ENCODE measurements at places on chromosomes 5 and 9.

GRCh38 chr9:112485574-112485973 is 1.1 kb upstream of the KIAA1958 start:
- H3K4me3 ChIP-seq, result no peak overlapping the region
- H3K36me3 ChIP-seq, result no peaks in the 10 kb centered on the region
- no peak overlapping the region for H3K27ac ChIP-seq
- no peak for DNase-seq
- H3K4me1 ChIP-seq, result peaks cover 5% of the 10 kb centered on the region

GRCh38 chr9:118330191-118330986 is 626.2 kb downstream of the TLR4 start:
- H3K4me3 ChIP-seq, result no peak overlapping the region
- no peak for DNase-seq
- no peaks in the 10 kb centered on the region for H3K27me3 ChIP-seq

GRCh38 chr9:117564839-117565238 is 139.4 kb upstream of the TLR4 start:
- no peak for DNase-seq
- no peak overlapping the region for H3K4me3 ChIP-seq
- no peaks in the 10 kb centered on the region for H3K4me1 ChIP-seq

- no peaks in the 10 kb centered on the region for H3K36me3 ChIP-seq
- H3K27ac ChIP-seq, result peak overlapping the region; percentile 78
- H3K4me3 ChIP-seq, result no peak overlapping the region
These were observed 289.7 kb upstream of the SEMA6A start for GRCh38 chr5:116864157-116864837.

DNA sequence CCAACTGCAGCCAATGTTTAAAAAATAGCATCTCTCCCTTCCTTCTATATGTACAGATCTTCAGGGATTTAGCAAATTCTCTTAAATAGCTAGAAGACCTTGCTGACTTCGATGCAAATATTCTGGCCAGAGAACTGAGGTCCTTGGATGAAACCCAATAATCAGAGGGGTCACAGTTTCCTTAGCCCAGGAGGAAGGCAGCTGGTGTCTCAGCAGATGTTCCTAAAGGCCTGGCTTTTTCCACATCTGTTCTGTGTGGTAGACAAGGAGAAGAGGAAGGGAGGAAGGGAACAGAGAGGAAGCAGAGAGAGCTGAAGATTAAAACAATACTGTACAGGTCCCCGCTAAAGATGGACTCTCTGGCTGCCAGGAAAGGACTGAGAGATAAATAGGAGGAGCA is 33.1 kb downstream of the BOD1 start:
- no peak for DNase-seq
- no peaks in the 10 kb centered on the region for H3K27me3 ChIP-seq
- H3K4me1 ChIP-seq, result peaks cover 5% of the 10 kb centered on the region
- no peaks in the 10 kb centered on the region for H3K36me3 ChIP-seq

DNA sequence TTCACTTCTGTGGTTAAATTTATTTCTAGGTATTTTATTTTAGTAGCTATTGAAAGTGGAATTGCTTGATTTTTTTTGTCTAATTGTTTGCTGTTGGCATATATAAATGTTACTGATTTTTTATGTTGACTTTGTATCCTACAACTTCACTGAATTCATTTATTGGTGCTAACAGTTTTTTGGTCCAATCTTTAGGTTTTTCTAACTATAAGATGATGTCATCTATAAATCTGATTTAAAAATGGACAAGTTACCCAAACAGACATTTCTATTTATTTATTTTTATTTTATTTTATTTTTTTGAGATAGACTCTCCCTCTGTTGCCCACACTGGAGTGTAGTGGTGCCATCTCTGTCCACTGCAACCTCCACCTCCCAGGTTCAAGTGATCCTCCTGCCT is 162.3 kb downstream of the COX7C start:
- H3K27me3 ChIP-seq, result no peaks in the 10 kb centered on the region
- no peak overlapping the region for H3K27ac ChIP-seq
- no peaks in the 10 kb centered on the region for H3K36me3 ChIP-seq
- H3K4me3 ChIP-seq, result no peak overlapping the region
